ENCODE measurements at places on chromosomes 7 and 10. TPM values are rescaled to one million over a fixed set of nuclear protein-coding genes. Genes with fewer than 3 reads are reported as not detected.

The AOC1 gene
- total RNA-seq: not detected

The CPA4 gene
- 8.2 TPM for total RNA-seq

The FUOM gene
- 9.5 TPM for total RNA-seq

The SDHAF3 gene
- 17.9 TPM for total RNA-seq

The OR2AE1 gene
- 0.12 TPM for total RNA-seq

The BBIP1 gene
- total RNA-seq: 28.5 TPM

The GJD4 gene
- total RNA-seq: not detected

The CYP26A1 gene
- not detected for total RNA-seq

The SH3PXD2A gene
- 17.9 TPM for total RNA-seq

The LFNG gene
- total RNA-seq: 6.1 TPM

The ZPBP gene
- not detected for total RNA-seq

The NUDT13 gene
- 1.8 TPM for total RNA-seq

The UTF1 gene
- total RNA-seq: not detected
